ENCODE measurements at places on chromosomes 1 and 21.

- DNase-seq, result no peak
Observed at GRCh38 chr1:73801912-73802429, 396.0 kb downstream of the LRRIQ3 start.

DNA sequence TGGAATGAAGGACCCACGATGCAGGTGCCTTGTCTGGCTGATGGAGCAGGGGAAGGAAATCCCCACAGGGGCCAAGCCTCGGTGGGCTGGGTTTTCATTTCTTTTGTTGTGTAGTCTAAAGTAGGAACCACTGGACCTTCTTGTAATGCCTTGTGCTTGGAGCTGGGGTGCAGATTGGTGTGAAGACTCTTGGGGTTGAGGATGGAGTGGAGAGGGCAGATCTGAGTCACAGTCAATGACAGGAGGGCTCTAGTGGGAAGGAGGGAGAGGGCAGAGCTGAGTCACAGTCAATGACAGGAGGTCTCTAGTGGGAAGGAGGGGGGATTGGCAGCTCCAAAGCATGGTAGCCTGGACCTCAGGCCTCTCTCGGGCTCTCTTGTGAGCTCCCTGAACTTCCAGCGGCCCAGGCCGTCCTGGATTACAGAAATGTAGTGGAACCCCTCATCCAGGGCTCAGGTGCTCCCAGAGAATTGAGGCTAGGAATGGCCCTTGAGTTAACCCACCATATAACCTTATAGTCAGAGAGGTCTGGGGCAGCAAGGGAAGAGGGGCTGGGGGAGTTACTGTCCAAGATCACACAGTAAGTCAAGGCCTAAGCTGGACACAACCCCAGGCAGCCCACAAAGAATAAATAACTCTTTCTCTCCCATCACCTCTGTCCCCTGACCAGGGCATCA, 313.8 kb downstream of the MATN1 start:
- no peak for DNase-seq

GRCh38 chr1:43705982-43706597, 1.2 kb upstream of the ST3GAL3 start:
- DNase-seq, result no peak

DNA sequence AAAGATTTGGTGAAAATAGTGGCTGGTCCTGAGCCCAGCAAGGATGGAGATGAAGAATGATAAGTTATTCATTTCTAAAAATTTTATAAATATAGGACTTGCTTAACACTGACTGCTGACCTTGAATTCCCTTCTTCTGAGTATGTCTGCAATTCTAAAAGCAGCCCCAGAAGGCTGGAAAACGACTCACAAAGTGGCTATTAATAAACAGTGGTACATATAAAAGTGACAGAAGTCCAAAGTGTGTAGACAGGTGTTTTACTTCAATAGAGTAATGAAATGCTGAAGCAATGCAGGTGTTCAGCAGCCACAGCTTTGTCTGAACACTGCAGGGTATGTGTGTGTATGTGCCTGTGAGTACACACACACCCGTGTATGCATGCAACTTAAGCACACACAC, 219.0 kb upstream of the NRIP1 start:
- no peak for DNase-seq

- DNase-seq, result no peak
Observed at GRCh38 chr1:78527706-78528105, 36.9 kb downstream of the PTGFR start.

GRCh38 chr1:234932106-234932505, 196.5 kb downstream of the TOMM20 start:
- no peak for DNase-seq

- no peak for DNase-seq
Observed at GRCh38 chr1:167566766-167567165, 13.2 kb upstream of the CREG1 start.

DNA sequence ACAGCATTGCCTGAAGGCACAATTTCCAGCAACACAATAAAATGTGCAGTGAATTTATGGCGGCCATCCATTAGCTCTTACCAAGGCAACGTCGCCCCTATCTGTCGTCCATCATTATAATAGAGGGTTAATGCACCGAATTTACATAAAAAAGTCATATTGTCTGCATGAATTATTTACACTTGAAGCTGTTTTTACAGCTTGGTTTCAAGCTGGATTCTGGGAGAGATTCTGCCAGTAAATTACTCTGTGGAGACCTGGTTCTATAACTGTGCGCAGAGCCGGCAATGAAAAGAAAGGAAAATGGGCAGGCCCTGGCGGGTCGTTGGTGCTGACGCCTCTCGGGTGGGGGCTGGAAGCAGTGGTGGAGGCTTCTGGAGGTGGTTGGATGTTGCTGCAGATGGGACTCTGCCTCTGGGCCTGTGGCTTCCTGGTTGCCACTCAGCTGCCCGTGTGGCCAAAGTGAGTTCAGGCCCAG, 48.9 kb upstream of the POU3F1 start:
- DNase-seq, result no peak

GRCh38 chr1:235882816-235883215, 16.1 kb upstream of the LYST start:
- no peak for DNase-seq

GRCh38 chr1:156410740-156411139, 41.7 kb downstream of the RHBG start:
- DNase-seq, result no peak

DNA sequence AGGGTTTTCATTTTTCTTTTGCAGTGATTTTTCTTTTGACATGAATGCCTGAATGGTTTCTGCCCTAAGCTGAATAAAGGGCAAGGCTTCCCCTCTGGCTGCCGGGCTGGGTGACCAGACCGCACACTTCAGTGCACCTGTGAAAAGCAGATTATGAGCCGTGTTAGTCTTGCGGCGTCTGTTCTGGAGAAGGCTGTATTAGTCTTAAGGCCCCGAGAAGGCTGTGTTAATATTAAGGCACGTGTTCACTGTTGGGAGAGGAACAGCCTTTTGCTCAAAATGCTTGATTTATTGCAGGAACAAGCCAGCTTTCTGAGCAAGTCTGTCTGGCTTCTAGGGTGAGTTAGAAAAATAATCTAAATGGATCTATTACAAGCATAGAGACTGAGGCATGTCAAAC, 54.7 kb upstream of the DNAH14 start:
- DNase-seq, result no peak

DNA sequence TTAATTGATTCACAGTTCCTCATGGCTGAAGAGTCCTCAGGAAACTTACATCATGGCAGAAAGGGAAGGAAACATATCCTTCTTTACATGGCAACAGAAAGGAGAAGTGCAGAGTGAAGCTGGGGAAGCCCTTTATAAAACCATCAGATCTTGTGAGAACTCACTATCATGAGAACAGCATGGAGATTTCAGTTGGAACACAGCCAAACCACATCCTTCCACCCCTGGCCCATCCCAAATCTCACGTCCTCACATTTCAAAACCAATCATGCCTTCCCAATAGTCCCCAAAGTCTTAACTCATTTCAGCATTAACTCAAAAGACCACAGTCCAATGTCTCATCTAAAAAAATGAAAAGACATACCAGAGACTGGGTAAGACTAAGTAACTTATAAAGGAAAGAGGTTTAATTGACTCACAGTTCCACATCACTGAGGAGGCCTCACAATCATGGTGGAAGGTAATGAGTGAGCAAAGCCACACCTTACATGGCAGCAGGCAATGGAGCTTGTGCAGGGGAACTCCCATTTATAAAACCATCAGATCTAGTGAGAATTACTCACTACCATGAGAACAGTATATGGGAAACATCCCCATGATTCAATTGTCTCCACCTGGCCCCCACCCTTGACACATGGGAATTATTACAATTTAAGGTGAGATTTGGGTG, 105.2 kb downstream of the MRPL39 start:
- no peak for DNase-seq

GRCh38 chr1:175580841-175581240, 162.6 kb downstream of the TNR start:
- no peak for DNase-seq

DNA sequence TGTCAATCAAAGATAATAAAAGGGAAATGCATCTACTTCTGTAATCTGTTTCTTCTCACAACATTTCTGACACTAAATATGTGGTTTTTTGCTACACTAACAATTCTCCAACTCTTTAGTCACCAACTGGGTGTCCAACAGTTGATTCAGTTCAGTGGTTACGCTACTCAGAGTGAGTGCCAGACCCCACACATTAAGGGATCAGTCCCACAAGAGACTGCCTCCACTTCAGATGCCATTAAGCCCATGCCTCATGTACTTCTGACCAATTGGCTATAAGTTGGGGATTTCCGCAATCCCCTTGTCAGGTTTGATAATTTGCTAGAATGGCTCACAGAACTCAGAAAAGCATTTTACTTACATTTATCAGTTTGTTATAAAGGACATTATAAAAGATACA, 28.4 kb downstream of the RNF2 start:
- DNase-seq, result no peak

DNA sequence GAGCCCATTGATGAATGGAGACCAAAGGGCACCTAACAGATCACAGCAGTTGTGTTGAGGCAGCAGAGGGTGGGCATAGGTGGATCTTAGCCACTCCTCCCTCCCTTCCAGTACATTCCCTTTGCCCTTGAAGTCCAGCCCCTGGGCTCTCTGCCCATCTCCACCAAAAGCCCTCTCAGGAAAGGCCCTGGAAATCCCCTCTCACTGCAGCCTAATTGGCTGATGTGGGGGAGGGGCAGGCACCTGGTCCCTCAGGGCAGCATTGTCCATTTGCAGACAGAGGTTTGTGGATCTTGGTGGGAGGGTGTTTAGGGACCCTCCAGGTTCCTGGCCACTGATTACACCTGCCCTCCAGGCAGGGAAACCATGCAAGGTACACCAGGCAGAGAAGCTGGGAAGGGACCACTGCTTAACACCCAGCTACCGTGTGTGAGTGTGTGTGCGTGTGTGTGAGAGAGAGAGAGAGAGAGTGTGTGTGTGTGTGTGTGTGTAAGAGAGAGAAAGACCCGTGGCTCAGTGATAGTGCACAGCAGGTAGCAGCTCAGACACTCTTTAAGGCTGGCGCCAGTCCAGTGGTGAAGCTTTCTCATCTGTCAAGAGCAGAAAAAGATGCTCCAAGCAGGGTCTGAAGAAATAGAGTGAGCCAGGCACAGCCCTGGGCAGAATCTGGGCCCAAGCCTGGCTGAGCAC, 71.1 kb downstream of the MATN1 start:
- DNase-seq, result no peak

- DNase-seq, result no peak
Observed at GRCh38 chr21:46555678-46556077, 49.2 kb downstream of the S100B start.

- no peak for DNase-seq
Observed at GRCh38 chr1:22780696-22781095, 70.1 kb downstream of the EPHB2 start.

GRCh38 chr1:167227934-167228378, 7.3 kb downstream of the POU2F1 start:
- no peak for DNase-seq

DNA sequence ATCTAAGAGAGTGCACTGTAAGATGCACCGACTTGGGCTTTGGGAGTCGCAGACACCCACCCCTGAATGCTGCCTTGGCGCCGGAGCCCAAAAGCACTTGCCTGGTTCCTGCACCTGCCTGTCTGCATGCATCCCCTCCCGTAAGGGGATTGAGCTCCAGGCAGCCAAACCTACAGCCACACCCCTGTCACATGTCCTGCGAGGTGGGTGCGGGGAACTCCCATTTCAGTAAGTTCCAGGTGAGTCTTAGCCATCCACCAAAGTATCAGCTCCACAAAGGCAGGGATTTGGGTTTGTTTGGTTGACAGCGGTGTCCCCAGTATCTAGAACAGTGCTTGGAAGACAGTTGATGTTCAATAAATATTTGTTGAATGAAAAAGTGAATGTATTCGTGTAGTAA, 31.5 kb upstream of the MAP10 start:
- DNase-seq, result no peak

DNA sequence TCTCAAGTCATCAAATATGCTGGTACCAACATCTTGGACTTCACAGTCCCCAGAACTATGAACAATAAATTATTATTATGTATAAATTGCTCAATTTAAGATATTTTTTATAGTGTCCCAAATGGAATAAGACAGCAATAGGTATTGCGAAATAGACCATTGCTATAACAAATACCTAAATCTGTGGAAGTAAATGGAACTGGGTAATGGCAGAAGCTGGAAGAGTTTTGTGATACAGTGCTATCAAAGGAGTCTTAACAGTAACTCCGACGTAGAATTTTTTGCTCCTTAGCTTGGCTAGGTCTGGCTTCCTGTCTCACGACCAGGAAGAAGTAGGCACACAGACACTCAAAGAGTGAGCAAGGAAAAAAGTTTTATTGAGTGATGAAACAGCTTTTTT, 1791.5 kb downstream of the PLA2G4A start:
- DNase-seq, result no peak

GRCh38 chr1:176976225-176976624, 188.3 kb downstream of the ASTN1 start:
- no peak for DNase-seq

DNA sequence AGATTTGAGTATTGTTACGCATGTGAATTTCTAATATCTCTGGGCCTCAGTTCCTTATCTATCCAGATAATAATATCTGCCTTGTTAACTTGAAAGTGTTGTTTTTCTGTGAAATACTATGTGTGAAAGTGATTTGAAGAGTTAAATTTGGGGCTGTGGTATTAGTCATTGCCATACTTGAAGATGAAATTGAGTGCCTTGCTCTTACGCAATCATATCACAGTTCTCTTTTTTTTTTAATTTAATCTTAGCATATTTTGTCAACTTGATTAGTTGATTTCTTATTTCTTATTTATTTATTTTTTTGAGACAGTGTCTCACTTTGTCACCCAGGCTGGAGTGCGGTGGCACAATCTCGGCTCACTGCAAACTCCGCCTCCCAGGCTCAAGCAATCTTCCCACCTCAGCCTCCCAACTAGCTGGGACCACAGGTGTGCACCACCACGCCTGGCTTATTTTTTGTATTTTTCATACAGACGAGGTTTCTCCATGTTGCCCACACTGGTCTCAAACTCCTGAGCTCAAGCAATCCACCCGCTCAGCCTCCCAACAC, 31.0 kb downstream of the AGO4 start:
- DNase-seq, result no peak

GRCh38 chr1:41806472-41807155, 112.1 kb downstream of the HIVEP3 start:
- DNase-seq, result no peak

GRCh38 chr1:33500547-33500946, 28.1 kb downstream of the ZSCAN20 start:
- DNase-seq, result no peak

DNA sequence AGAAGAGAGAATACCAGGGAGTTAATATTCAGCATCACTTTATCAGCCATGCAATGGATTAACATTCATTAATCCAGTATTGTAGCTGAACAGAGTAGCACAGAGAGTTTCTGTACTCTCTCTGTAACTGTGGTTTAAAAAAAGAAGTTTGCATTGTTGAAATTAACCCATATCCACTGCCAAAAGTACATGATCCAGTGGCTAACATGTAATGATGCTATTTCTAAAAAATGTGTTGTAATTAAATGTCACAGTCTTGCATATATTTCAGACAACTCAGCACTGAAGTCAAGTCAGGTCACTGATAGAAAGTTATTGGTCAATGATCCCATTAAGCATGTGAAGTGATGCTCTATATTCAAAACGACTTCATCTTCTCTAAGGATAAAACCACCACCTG, 141.3 kb downstream of the NRIP1 start:
- no peak for DNase-seq

- DNase-seq, result no peak
Observed at GRCh38 chr1:12232221-12232620, 2.4 kb downstream of the VPS13D start.

GRCh38 chr1:216766633-216767327, 43.6 kb upstream of the ESRRG start:
- DNase-seq, result no peak

GRCh38 chr1:47231301-47232186, 481 bp downstream of the TAL1 start:
- no peak for DNase-seq

- no peak for DNase-seq
Observed at GRCh38 chr1:66490816-66491215, 43.1 kb upstream of the SGIP1 start.

GRCh38 chr1:55302972-55303371, 87.8 kb upstream of the USP24 start:
- no peak for DNase-seq
